Posterior vena cava (tissue), 2 donors: ENCODE measurements at places on chromosomes 16 and 17.

- DNase-seq: no peak
Measured at GRCh38 chr17:21454441-21454840, 78.3 kb downstream of the KCNJ12 start.

- peak; percentile 87 for DNase-seq
Measured at GRCh38 chr17:35486920-35487732, 38.6 kb upstream of the SLFN13 start.

DNA sequence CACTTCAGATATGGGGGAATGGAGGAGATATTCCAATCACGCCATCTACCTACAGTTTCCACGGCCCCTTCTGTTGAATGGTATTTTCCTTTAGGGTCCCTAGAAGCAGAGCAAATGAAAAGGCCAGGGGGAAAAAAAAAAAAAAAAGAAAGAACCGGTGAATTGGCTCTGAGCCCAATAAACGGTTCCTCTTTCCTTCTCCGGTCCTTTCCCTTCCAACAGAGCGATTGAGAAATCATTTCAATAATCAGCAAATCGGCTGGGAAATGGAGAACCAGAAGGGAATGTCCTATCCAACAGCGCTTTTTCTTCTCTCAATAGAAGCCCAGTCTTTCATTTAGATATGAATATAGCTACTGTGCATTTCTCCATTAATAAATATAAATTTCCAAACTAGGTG, 26.8 kb upstream of the HOXB13 start:
- no peak for DNase-seq

DNA sequence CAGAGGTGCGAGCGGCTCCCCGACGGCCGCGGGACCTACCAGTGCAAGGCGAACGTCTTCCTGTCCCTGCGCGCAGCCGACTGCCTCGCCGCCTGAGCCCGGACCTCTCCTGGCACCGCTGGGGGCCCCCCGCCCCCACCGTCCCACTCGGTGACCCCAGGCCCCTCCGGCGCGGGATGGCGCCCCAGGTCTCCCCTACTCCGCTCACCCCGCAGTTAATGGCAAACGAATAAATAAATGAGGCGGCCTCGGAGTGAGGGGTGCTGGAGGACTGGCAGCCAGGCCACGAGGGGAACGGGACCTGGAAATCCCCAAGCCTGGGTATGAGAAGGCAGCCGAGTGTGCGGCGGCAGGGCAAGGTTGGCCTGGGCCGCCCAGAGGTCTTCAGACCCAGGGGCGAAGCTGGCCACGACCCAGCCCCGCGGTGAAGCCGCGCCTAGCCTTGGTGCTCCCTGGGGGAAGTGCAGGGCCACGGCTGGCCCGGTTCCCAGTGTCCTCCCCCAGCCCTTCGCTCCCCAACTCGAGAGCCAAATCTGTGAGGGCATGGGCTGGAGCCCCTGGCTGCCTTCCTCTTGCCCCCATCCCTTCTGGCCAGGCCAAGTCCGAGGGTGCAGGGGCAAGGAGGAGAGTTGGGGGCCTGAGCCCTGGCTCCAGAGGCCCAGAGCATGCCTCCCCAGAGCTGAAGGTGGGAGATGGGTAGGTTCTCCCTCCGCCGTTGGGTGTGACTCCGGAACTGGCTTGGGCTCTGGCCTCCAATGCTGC, 796 bp downstream of the NPB start:
- no peak for DNase-seq

DNA sequence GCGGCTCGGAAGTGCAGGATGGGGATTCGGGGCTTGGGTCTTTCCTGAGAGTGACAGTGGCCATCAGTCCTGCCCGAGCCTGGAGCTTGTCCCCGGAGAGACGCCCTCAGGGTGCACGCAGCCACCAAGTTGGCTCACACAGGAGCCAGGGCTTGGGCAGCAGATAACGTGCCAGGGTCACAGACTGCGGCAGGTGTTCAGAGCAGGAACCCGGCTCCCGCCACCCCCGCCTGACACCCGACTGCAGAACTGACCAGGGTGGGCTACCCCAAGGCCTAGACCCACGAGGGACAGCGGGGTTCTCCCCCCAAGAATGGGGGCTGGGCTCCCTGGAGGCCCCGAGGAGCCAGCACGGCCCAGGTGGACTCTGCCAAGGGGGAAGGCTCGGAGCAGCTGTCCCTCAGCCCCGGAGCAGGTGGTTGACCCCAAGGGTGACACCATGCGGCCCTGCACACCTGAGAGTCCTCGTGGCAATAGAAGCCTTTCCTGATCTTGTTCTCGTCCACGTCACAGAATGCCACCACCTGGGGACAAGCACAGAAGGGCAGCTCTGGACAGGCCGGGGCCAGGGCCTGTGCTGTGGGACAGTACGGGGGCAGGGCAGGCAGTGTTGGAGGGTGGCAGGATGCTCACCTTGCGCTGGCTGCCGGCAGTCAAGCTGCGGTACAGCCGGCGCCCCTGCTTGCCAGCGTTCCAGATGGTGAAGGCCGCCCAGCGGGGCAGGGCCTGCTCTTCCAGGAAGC, 117.1 kb upstream of the ZNF750 start:
- no peak for DNase-seq

GRCh38 chr16:66596986-66597848, 7.3 kb upstream of the CMTM3 start:
- DNase-seq: no peak

DNA sequence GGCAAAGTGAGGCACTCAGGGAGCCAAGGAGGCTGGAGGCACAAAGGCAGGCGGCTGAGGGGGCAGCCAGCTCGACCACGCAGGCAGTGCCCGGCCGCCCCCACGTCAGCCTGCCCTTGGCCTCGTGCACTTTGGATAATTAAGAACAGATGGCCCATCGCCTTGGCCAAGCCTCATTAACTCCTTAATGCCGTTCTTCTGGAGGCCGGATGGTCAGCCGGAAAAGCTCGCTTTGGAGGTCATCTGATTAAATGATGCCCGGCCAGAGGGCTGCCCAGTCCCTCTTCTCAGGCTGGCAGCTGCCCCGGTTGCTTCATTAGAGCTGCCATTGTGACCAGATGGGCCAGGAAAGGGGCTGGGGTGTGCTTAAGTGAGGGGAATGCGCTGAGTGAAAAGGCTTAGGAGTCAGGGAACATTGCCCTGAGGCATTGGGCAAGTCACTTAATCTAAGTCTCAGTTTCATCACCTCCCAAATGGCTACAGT, 364.0 kb downstream of the NPIPA8 start:
- DNase-seq: no peak

DNA sequence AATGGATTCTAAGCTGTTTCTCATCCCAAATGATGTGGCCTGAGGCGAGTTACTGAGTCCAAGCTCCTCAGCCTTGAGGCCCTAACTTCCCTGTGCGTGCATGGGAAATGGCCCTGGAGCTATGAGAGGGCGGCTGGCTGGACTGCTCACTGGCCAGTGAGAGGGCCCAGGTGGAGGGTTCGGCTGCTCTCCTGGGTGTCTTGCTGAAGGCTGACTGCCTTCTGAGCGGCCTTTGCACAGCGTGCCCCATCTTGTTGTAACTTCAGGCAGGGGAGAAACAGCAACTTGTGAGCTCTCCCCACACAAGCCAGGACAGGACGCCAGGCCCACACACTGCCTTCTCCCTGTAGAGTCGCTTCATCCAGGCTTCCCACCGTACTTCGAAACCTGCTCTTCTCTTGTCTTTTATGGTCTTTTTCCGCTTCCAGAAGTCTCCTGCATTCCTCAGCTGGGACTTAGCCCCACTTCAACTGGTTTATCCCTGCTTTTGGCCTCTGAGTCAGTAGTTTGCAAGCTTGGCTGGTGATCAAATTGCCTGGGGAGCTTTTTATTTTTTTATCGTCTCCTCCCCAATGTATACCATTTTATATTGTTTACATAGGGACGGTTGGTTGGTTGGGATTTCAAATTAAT, 13.3 kb downstream of the CDH3 start:
- no peak for DNase-seq

DNA sequence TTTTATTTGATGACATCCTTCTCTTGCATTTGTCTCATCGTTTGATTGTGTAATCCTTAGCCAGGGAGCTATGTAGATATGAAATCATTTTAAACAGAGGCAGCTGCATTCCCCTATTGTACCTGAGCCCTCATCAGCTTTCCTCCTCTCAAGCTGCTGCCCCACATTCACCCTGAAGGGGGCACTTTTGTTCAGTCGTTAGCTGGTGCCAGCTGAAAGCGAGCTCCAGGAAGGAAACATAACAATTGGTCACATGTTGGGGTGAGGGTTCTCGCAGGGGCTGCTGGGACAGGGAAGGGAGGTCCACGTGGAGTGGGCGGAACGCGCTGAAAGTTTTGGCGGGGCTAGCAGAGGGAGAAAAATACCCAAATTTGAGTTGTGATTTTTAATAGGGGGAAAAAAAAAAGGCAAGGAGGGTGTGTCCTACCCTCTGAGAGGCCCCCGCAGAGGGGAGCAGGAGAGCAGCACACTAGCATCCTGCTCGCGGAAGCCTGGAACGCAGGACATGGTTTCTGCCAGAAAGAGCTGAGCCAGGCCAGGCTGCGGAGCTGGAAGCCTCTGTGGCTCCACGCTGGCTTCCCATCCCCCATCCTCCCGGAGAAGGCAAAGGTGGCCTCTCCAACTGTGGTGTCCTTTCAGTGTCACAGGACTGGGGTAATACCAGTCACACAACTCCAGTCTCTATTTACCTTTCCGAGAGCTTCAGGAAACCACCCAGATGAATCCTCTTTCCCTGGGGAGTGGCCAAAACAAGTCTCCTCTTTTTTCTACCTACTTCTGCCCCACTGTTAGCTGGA, 8.5 kb upstream of the MSL1 start:
- DNase-seq: peak; percentile 96

DNA sequence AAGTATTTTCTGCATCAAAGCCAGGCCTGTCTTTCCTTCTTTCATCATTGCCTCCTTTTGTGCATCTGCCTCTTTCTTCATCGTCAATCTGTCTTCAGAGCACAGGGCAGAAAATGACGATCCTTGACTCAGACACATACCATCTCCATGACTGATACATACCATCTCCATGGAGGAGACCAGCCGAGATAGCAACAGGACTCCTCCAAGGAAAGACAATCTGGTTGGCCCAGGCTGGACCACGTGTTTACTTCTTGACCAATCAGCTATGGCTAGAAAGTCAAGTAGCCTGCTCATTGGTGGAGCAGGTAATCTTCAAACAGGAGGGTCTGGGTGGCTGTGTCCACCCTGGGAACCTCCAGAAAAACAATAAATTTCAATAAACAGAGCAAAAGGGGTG, 164.6 kb downstream of the CPPED1 start:
- DNase-seq: no peak

DNA sequence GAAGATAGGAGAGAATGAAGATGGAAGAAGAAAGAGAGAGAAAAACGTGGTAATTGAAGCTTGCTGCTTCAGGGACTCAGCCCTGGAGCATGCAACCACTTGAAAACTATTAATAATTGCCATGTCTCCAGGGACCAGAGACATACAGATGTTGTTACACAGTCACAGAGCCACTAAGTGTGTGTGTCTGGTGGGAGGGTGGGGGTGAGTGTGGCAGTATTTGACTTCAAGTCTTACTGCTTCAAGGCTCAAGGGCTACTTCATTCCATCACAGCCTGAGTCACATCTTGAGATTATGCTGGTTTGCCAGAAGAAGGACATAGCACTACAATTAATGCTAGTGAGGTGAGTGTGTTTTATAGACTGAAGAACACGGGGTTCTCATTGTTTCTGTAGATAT, 202.2 kb downstream of the CDH8 start:
- no peak for DNase-seq

DNA sequence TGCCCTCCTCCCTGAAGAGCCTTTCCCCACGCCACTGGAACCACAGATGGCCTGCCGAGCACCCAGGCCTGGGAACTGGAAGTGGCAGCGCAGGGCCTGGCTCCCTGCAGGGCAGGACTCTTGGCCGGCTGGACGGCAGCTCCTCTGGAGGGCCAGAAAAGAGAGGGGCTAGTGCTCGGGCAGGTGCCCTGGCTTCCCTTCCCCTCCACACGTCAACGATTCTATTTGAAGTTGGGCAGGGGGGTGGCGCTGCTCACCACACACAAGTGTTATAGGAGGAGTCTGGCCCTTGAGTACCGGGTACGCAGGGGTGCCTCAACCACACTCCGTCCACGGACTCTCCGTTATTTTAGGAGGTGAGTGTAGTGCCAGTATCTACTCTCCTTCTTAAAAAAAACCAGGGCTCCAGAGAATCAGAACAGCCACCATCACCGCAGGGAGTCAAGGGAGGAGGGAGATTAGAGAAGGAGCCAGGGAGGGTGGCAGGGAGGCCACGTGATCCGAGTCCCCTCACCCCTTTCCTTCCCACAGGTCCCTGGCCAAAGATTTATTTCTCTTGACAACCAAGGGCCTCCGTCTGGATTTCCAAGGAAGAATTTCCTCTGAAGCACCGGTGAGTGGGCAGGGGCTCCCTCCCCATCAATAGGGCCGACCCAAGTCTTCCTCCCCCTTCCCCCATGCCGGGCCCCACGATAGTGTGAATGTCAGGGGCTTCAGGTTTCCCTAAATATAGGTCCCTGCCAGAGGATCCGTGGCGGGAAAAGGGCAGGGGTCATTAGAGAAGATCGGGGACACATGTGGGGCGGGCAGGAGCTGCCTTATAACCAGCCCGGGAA, 1.4 kb upstream of the ALDOA start:
- peak; percentile 91 for DNase-seq

DNA sequence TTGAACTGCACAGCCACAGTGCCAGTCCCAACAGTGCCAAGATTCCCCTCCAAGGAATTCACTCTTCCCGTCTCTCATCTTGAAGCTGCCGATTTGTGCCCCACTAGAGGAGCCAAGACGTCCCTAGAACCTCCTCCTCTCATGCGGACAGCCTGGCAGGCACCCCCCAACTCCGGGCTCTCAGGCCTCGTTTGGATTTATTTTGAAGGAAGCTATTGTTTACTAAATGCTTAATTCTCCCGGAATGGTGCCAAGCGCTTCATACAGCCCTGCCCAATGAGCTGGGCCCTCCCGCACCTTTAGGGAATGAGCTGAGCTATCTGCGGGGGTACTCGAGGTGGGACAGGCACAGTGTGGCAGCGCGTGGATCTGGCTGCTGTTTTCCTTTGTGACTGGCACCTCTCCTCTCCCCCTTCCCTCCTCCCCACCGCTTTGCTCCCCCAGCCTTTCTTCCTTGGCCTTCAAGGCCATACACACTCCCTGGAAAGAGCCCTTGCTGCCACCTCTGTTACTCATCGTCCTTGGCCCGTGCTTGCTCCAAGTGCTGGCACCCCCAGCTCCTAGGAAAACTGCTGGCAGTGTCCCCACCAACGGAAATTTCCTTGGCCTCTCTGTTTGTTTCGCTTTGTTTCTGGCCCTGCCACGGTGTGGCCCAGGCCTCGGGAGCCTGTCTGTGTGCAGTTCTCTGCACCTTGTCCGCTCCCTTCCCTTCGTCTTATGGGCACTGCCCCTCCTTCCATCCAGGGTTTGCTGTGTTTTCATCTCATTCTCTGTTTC, 49.9 kb upstream of the CDR2 start:
- DNase-seq: peak; percentile 86

GRCh38 chr17:60947100-60947499, 269.4 kb downstream of the BCAS3 start:
- DNase-seq: no peak

- DNase-seq: no peak
Measured at GRCh38 chr17:59047616-59048015, 59.1 kb downstream of the TRIM37 start.
